ENCODE measurements at places on chromosomes 4 and X.

- DNase-seq: no peak
These were observed 219.7 kb upstream of the TENM3 start for GRCh38 chr4:182023469-182023868.

GRCh38 chr4:17769406-17770174 is 11.8 kb downstream of the FAM184B start:
- no peak for DNase-seq

DNA sequence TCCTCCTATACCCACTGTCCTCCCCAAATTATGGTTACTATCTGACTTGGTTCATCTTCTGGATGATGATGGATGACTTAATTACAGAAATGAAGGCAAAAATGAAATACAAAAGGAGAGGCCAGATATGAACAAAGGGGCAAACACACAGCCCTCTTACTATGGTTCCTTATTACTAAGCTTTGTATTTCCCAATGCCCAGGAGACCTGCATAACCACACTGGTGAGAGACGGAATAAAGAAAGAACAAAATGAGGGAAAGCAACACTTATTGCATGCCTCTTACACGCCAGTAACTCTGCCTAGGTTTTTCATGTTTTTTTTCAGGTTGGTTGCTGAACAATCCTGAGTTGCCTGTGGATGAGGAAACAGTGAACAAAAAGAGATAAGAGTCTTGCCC is 120.5 kb downstream of the SLC10A7 start:
- DNase-seq: no peak

DNA sequence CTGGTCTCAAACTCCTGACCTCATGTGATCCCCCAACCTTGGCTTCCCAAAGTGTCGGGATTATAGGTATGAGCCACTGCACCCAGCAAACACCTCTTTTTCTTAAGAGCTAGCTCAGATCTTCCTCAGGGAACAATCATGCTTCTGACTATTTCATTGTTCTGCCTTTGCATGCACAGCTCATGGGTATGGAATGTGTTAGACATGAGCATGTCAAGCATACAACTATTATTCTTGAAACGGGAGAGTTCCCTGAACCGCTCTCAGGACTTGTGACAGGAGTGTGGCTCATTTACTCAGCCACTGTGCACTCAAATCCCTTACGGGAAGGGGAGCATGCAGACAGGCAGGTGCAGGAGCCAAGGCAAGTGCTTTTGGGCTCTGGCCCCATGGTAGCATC is 231.7 kb upstream of the TAPT1 start:
- peak; percentile 51 for DNase-seq

GRCh38 chr4:96305030-96305429 is 465.1 kb downstream of the PDHA2 start:
- no peak for DNase-seq

- DNase-seq: no peak
These were observed 214.9 kb downstream of the CXXC4 start for GRCh38 chr4:104279744-104280143.

DNA sequence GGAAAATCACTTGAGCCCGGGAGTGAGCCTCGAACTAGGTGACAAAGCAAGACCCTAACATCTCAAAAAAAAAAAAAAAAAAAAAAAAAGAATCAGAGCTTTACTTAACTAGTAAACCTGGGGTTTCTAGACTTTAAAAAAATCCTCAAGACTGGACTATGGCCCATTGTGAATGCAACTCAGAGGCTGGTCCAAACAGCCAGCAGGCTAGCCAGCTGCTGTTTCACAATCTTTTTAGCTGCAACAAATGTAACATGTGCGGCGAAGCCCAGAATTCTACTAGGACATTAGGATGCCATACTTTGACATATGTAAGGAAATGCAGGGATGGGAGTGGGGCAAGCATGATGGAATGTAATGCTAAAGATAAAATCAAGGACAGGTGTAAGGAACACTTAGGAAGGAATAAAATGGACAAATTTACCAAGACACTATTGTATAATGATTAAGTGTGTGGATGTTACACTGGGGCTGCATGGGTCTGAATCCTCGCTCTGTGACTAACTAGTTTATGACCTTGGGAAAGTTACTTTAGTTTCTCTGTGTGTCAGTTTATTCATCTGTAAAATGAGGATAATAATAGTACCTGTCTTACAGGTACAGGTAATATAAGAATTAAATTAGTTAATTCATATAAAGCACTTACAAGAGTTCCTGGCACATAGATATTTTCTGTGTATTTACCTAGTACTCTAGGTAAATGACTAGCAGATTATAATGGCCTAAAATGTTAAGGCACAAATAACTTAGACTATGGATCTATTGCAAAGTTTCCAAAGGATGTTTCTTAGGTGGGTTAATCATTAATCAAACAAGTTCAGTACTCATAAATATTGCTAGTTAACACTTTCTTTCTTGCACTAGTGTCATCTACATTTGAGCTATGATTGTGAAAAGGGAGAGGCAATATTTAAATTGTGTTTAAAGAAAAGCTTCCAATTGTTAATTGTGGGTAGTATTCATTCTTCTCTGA is 49.5 kb downstream of the HELQ start:
- DNase-seq: no peak

- DNase-seq: peak; percentile 10
These were observed 14.8 kb downstream of the SHROOM3 start for GRCh38 chr4:76449833-76450232.

DNA sequence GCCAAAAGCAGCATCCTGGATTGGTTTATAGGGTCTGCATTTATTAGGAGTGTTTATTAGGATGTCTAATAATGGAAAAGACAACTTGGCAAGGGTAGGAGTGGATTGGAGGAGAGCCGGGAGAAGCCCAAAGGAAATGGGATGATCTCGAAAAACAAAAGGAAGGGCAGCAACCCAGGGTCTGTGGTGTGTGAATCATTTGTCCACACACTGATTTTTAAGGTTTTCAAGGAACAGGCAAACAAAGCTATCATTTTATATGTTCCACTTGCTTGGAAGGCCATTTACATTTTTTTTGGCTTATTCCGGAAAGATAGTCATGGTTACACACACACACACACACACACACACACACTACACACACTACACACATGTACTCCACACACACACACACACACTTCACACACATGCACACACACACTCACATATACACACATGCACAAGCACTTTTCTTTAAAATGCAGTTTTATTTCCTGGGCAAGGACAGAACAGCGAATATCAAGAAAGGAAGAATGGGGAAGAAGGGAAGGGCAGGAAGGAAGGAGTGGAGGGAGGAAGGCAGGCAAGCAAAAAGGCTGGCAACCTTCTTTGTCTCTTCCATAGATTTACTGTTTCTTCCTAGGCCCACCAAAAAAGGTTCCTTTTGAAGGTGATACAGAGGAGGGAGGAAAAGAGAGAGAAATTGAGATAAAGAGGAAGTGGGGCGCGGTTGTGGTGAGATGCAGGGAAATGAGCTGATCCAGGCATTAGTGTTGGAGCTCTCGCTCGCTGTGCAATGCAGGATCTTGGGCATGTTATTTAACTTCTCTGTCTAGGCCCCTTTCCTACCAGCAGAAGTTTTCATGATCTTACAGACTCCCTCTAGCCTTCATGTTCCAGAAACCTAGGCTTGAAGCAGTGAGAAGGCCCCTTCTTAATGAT is 88.6 kb upstream of the MAML3 start:
- no peak for DNase-seq

- DNase-seq: no peak
These were observed 108.6 kb downstream of the CENPC start for GRCh38 chr4:67436742-67437141.

DNA sequence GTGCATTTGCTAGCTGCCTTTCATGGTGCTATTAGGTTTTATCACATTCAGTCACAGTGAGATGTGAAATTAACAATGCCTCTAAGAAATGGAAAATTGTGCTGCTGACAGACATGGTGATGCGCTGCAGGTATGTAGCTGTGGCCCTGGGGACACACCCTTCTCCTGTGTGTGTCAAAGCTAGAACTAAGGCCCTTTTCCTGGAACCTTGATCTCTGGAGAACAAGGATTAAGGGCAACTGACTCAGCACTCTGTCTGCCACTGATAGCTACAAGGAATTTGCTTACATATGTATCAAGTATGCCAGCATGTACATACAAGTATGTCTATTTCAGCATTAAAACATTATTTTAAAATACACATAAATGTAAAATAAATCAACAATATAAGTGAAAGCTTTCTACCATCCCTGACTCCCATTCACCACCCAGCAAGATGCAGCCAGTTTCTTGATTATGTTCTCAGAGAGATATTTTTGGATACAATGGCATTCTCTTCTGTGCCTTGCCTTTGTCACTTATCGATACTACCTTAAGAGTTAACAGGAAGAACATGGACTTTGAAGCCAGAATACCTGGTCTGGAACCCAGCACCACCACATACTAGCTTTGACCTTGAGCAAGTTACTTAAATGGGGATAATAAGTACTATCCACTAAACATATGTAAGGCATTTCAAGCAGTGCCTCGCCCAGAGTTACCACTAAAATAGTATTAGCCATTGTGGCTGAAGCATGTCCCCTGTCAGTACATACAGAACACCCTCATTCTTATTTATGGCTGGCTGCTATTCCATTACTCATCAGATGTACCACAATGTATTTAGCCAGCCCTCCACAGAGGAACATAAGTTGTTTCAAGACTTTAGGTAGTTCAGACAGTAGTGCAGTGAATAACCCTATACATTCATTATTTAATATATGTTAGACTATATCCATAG is 68.5 kb downstream of the NPNT start:
- DNase-seq: peak; percentile 30

DNA sequence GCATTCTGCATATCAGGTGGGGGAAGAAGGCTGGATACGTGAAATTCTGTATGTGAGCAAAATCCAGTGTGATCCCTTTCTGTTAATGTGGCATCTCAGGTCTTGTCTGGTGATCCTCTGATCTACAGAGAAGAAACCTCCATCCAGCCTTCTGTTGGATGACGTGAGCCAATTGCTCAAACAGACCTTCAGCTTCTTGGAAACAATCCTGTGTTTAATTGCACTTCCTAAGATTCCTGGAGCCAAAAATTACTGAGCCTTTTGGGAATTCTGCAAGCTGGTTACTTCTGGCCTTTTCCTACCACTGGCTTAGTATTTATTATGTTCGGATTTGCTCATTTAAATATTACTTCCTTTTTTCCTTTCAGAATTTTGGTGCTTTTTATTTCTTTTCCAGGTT is 51.2 kb downstream of the TRIML1 start:
- DNase-seq: peak; percentile 18

DNA sequence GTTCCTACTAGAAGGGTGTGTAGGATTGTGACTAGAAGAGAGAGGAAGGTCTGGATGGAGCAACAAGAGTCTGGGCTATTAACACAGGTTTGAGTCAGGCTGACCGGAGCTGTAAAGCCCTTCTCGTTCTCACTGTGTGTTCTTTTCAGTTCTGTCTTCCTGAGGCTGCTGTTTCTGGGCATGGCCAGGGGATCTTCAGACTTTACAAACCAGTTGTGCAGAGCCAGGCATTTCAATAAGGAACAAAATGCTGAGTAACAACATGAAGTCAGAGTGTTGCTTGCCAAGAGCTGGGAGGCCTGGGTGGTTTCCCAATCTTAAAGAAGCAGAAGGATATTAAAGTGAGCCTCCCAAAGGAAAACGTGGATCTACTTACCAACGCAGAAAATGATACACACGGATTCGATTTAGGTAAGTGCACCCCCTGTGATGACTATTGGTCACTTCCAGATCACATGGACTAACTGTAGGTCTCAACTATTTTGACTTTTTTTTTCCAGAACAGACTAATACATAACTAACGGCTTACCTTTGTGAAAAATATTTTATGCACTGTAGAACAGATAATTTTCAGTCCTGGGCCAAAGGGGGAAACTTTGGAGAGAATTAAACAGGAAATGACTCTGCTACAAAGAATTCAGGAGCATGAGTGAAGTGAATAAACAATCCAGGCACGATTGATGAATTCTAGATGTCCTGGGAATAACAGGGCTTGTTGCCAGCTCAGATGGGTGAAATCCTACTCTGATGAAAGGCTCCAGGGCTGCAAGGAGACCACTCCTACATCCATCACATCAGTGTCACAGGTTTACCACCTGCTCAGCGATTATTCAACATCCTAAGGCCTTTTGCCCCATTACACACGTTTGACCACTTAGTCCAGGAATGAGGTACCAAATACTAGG is 94.5 kb downstream of the ANXA3 start:
- peak; percentile 96 for DNase-seq

DNA sequence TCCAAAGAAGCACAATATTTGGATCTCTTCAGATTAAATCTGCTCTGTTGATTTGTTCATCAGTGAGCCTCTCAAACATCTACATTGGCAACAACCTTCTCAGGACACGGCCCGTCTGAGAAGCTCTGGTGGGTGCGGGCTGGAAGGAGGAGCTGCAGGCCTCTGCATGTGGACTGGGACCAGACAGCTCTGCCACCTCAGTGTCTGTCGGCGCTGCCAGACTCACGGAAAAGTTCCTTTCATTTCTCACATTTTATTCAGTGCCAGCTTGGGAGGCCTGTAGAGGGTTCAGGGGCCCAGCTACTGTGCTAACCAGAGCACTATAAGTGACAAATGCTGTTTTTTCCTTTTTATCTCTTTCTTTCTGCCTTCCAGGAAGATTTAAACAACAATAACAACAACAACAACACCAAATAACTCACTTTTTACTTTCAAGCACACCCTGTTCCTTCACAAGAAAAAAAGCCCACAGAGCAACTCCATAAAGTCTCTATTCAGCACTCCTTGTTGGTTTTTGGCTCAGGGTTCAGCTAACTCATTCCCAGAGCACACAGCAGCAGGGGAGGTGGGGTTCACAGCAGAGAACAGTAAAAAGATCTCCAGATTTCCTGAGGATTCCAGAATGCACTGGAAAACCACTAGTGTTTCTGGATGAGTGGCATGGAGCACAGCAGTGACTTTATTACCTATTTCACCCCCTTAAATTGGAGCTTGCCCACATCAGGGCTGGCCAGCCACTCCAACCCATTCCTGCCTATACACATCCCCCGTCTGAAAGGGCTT is 23.2 kb upstream of the HOPX start:
- no peak for DNase-seq

- peak; percentile 33 for DNase-seq
These were observed 375.3 kb downstream of the IDS start for GRCh38 chrX:149129767-149130166.

- no peak for DNase-seq
These were observed 202.8 kb upstream of the DIAPH2 start for GRCh38 chrX:96481831-96482230.

DNA sequence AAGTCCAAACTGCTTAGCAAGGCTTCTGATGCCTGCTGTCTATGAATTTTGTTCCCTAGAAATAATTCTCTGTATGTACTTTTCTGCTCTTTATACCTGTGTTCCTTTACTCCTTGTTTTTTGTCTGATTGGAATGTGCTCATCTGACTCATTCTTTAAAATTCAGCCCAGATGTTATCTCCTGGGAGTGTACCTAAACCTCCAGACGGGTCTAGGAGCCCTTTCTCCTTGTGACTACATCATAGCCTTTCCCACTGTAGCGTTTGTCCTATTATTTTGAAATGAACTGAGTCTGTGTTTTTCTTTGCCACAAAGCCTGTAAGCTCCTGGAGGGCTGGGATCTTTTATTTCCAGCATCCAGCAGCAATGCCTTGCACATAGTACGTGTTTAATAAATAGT is 26.3 kb downstream of the POLA1 start:
- DNase-seq: no peak

GRCh38 chr4:95499291-95499696 is 49.5 kb downstream of the UNC5C start:
- DNase-seq: no peak

Measured in fibroblast of skin of right biceps (primary cell).